ENCODE measurements at places on chromosomes 13 and 19.

GRCh38 chr19:44745341-44745831 lies 3.1 kb upstream of the BCL3 start:
- no peak for DNase-seq

- DNase-seq = no peak
Measured at GRCh38 chr13:62035981-62036380, 620.3 kb upstream of the PCDH20 start.

GRCh38 chr13:67137044-67137735 lies 92.9 kb downstream of the PCDH9 start:
- DNase-seq = no peak

DNA sequence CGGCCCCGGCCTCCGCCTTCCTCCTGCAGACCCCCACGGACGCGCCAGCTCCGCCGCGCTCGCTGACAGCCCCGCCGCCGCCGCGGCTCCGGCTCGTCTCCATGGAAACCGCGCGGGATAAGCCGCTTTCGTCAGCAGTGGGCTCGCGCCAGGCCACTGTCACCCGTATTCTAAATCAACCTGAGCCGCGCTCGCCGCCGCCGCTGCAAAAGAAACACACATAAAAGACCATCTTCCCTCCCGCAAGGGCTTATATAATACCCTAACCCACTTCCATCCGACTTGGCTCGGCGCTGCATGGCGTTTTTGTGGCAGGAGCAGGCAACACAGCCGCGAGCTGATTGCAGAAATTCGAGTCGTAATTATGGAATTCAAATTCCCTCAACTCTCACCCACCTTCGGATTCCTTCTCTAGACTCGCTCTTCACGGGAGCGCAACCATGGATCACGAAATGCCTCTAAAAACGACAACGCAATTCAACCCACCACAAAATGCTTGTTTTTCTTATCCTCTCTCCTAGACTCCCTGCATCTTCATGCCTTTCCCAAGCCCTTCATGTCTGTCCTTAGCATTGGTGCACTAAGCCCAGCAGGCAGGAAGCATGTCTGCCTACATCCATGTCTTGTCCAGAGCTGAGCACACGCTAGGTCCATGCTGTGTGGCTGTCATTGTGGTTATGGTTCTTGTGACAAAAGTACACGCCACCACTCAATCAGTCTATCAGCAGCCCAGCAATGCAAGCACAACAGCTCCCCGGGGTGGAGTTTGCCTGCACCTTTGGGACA lies at the start of gene AMER2:
TSS of gene AMER2 (minus strand) at position 772 of the 786 bp plus-strand sequence. CDS start at position 103, 669 bp downstream.
- DNase-seq = peak; percentile 83

DNA sequence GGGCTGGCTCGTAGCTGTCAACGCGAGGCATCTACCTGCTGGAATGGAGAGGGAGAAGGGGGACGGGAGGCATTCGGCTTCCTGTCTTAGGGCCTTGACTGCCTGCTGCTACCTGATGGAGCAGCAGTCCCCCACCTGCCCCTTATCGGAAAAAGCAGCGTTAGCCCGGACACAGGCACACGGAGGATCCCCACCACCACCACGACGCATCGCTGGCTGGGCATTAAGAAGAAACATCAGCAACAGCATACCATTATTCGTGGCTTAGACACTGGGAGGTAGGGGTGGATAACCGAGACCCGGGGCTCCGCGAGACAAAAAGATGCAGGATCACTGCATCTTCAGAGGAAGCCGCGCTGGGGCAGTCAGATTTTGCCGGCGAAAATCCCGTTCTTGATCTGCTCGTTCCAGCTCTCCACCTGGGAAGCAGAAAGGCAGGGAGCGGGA lies 1.1 kb downstream of the COX6B2 start:
- no peak for DNase-seq

GRCh38 chr19:32195706-32196610 lies 149.5 kb upstream of the ZNF507 start:
- DNase-seq = no peak

GRCh38 chr13:26742691-26743358 lies 17.8 kb downstream of the GPR12 start:
- DNase-seq = no peak

GRCh38 chr13:107124129-107124718 lies 556.3 kb upstream of the ARGLU1 start:
- DNase-seq = no peak

DNA sequence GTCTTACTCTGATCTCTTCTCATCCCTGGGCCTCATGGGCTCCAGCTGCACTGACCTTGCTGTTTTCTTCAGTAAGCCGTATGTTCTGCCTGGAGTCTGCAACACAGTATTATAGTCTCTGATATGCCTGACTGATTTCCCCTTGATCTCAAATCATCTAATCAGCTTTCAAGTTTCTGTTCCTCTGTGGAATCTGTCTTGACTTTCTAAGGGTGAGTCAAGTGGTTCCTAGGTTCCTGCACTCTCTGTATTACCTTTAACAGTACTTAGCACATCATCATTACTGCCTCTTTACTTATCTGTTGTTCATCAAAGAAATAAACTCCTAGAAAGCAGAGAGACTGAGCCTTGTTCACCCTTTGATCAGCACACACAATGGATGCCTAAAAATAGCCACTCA lies 350.7 kb downstream of the LMO7 start:
- no peak for DNase-seq

DNA sequence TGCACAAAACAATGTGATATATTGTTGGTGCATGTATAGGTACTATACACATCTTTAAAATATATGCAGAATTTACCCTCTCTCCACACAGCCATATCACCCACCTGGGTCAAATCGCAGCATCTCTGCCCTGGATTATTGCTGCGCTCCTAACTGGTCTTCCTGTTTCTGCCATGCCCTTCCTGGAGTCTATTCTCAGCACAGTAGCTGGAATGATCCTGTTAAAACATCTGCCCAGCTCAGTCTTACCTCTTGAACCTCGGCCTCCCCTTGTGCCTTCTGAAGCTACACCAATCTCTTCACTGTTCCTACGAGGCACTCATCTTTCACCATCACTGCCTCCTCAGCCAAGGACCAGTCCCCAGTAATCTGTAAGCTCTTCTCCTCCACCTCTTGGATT lies 25.5 kb upstream of the TNFRSF19 start:
- no peak for DNase-seq

GRCh38 chr13:113815151-113816058 lies 48.5 kb downstream of the GAS6 start:
- no peak for DNase-seq

- DNase-seq = no peak
Measured at GRCh38 chr13:20609145-20609544, 42.2 kb downstream of the IFT88 start.

GRCh38 chr19:52584736-52585440 lies 14.8 kb downstream of the ZNF701 start:
- no peak for DNase-seq

DNA sequence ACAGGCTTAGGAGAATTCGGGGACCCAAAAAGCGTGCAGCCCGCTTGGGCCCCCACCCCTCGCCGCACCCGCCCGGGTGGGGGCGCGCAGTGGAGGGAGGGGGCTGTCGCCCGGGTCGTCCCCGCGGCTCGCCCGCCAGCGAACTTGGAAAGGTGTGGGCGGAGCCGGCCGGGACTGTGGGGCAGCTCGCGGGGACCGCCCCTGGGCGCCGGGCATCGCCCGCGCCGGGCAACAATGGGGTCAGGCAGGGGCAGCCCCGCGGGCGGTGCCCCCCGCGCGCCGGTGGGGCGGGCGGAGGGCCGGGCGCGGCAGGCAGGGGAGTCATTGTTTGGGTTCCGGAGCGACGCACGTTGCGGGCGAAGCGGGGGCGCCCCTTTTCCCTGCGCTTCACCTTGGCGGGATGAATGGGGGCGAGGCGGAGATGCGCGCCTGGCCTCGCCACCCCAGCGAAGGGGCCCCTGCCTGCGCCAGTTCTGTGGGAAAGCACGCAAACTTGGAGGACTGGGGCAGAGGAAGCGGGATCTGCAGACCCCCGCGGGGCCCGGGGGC lies 647 bp upstream of the KLF12 start:
- DNase-seq = no peak

DNA sequence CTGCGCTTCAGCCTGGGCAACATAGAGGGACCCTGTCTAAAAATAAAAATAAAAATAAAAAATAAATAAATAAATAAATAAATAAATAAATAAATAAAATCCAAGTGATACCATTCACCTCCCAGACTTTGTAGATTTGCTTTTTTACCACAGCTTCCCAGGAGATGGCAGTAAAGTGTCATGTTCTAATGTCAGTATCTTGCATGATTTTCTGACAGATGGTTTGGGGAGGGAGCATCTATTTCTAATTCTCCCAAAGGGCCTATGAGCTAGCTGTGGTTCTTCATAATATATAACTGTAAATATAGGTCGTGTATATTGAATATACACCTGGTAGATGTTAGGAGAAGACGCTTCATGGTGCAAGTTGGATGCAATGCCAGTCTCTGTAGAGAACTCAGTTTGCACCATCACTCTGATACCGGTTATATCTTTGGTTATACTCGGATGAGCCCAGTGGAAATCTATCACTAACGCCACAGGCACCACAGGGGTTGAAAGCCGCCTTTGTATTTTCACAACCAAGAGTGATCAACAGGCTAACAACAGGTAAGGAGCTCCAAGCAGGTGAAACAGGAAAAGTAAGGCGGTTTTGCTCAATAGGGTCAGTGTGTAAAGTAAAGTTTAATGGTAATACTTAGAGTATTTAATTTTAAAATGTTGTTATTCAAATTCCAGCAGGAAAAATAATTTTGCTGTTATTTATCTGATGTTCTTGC lies 13.9 kb downstream of the APLP1 start:
- DNase-seq = peak; percentile 87

DNA sequence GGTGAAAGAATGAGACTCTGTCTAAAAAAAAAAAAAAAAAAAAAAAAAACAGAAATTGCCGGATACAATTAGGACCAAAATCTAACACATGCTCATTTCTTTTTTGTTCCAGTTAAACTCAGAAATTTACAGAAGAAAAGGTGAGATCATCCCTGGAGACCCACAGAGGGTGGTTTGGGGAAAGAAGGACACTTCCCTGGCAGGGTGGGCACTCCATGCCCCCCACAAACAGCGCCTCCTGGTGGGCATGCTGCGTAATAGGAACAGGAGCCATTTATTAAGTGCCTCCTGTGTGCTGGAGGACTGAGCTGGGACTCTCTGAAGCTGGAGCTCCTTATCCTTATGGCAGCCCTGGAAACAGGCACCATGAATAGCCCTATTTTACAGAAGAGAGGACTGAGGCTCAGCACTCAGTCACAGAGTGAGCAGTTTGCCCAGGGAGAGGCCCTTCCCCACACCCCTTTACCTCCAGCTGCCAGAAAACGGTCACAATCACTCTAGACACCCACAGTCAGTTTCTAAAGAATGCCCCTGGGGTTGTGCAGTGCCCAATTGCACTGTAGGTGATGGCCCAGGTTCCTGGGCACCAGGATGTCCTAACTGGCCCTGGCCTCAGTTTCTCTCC lies 10.1 kb downstream of the C19orf38 start:
- DNase-seq = no peak

- DNase-seq = no peak
Measured at GRCh38 chr19:55284405-55285058, 735 bp downstream of the BRSK1 start.

DNA sequence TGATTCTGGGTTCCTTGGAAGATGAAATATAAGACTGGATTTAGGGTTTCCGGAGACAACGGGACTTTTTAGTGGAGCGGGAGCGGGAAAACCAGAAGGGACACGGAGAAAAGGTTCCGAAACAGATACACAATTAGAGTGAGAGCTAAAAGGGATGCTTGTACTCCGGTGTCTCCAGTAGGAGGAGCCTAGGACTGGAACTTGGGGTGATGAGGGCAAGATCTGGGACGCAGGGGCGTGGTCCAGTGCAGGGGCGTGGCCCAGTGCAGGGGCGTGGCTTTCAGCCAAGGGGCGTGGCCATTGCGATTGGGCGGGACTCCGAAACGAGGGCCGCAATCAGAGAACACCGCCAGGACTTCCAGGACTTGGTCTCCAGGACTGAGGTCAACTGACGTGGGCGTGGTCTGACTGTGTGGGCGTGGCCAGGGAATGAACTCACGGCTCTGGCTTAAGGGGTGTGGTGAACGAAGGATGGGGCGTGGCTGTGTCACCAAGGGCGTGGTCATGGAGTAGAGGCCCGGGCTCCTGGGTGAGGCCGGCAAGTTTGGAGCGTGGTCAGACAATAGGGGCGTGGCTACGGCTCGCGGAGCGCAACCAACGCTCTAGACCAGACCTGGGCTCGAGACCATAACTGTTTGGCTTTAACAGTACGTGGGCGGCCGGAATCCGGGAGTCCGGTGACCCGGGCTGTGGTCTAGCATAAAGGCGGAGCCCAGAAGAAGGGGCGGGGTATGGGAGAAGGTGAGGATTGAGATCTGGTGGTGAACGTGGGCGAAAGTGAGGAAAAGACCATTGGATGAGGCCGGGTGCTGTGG lies at the start of gene DKKL1:
TSS of gene DKKL1 (plus strand) at position 610 of the 815 bp plus-strand sequence. CDS start at position 732, 122 bp downstream.
- DNase-seq = no peak

DNA sequence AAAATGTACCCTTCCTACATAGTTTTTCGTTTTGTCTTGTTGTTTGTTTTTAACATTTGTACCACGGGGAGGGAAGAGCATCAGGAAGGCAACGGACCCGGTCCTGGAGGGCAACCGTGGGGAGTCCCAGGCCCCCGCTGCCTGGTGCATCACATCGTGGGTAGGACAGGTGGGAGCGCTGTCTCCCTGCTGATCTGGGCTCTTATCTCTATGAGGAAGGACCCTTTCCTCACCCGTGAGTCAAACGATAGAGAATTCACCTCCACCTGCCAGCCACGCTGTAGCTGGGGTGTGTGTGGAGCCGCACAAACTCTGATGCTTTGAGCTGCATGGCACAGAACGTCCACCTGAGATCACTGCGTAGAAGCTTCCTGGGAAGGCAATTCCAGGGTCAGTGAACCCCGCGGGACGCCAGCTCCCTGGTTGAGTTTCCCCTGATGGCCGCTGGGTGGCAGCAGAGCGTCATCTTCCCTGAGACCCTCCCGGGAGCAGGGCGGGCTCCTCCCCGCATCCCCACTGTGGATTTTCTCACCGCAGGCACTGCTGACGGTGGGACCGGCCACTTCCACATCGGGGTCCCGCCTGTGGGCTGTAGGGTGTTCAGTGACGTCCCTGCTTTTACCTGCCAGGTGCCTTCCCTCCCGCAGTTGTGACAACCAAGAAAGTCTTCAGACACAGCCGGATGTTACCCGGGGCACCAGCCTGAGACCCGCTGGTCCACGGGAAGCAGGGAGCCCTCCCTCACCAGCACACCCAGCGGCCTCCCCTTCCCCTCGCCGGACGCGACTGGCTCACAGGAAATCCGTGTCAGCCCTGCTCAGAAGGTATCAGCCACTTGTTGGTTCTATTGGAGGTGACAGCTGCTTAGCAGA lies 54.7 kb downstream of the ZNF787 start:
- DNase-seq = no peak

DNA sequence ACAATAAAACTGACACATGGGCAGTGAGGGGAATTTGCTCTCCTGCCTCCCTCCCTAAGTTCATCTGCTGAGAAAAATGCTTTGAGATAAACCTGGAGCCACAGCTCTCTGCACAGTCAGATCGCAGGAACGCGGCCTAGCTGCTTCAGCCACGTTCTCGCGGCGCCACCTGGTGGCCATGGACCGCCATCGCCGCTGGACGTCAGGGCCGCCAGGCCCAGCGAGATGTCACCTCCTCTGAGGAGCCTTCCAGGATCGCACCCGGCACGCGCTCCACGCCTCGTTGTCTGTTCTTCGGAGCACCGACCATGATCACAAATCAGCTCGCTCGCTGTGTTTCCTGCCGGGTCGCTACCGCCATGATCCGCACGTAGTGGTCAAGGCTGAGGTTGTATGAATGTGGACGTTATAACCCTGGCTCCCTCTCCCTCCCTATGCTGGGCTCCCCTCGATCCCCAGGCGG lies 20.6 kb upstream of the USP29 start:
- DNase-seq = no peak

All from cerebellar nuclear complex (tissue), 1 donor.